Upper lobe of left lung (tissue), 6 donors: ENCODE measurements at places on chromosomes 7 and 10. TPM values are rescaled to one million over a fixed set of nuclear protein-coding genes. Genes with fewer than 3 reads are reported as not detected.

The FOXI2 gene
- not detected for total RNA-seq

The FBXL13 gene
- total RNA-seq, result 3.4 TPM

The GNAT3 gene
- total RNA-seq, result not detected

The KCP gene
- total RNA-seq, result 0.15 TPM

The H2BK1 gene
- total RNA-seq, result not detected

The NAT16 gene
- total RNA-seq, result not detected

The ANLN gene
- 5.0 TPM for total RNA-seq

The SFRP4 gene
- 0.39 TPM for total RNA-seq

The CHST3 gene
- total RNA-seq, result 7.0 TPM

The ZNF800 gene
- total RNA-seq, result 38.8 TPM

The NKX1-2 gene
- not detected for total RNA-seq

The POT1 gene
- total RNA-seq, result 12.5 TPM

The SAMD9L gene
- 22.4 TPM for total RNA-seq

The SPDYE11 gene
- total RNA-seq, result not detected

The PRXL2A gene
- total RNA-seq, result 37.8 TPM

The TSPAN33 gene
- 10.1 TPM for total RNA-seq

The CFAP43 gene
- total RNA-seq, result 7.7 TPM

The C10orf143 gene
- 5.4 TPM for total RNA-seq

The C7orf33 gene
- total RNA-seq, result not detected

The ECHDC3 gene
- 32.0 TPM for total RNA-seq

The POLR1F gene
- total RNA-seq, result 10.3 TPM

The FAM131B gene
- 5.7 TPM for total RNA-seq

The EIF3B gene
- total RNA-seq, result 118 TPM

The BTAF1 gene
- total RNA-seq, result 35.1 TPM

The ASZ1 gene
- not detected for total RNA-seq

The OR2A5 gene
- total RNA-seq, result not detected

The PLXDC2 gene
- total RNA-seq, result 129 TPM

The NUDCD3 gene
- total RNA-seq, result 55.0 TPM

The PRSS37 gene
- total RNA-seq, result not detected

The OR6V1 gene
- not detected for total RNA-seq

The ANKRD2 gene
- total RNA-seq, result 0.83 TPM

The ZWINT gene
- 6.8 TPM for total RNA-seq
